Stimulated activated CD8-positive, alpha-beta memory T cell treated with anti-CD3 and anti-CD28 coated beads, Interleukin-7, amount 100 ng/mL, for 1 hour (primary cell): ENCODE measurements at places on chromosomes 11 and 22.

- DNase-seq: no peak
Observed at GRCh38 chr11:120622189-120622875, 110.8 kb downstream of the GRIK4 start.

DNA sequence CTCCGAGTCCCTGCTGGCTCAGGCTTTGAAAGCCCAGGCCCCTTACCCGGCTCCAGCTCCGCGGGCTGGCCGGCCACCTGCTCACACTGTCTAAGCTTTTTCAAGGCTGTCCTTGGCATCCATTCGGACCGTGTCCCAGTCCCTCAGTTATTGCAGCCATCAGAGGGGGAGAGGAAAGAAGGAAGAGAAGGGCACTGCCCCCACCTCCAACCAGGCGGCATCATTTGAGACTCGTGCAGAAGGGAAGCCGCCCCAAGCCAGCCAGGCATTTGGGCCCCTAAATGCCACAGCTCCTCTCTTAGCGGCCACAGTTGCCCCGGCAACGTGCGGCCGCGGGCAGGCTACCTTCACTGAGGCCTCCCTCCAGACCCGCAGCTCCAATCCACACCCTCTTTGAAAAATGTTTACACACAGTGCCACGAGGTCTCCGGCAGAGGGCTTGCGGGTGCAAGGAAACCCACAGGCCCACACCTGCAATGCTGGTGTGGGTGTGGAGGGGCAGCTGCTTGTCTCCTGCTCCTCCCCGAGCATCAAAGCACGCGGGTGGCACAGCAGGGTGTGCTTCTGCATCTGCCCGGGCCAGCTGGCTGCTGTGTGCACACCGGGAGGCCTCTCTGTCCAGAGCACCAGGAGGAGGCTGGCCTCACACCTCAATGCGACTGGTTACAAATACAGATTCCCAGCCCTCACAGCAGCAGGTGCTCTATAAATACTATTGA lies 124.4 kb downstream of the CTTN start:
- no peak for DNase-seq

- DNase-seq: no peak
Observed at GRCh38 chr11:12540913-12541582, 133.2 kb upstream of the TEAD1 start.

DNA sequence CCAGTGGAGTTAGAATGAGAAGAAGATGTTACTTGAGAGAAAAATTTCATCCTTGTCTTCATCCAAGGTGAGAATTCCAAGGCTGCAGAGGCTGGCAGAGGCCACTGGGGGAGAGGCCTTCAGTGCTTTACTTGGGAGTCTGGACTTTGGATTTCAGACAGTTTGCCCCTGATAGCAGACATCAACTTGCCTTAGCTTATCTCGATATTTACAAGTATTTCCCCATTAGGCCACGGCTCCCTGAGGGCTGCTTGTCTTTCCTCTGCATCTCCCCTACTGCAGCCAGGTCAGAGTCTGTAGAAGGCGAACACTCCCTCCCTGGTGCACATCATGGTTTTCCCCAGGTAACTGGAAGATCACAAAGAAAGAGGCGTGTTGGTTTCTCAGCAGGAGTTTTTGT lies 29.9 kb upstream of the BSX start:
- DNase-seq: no peak

GRCh38 chr11:40032331-40032730 lies 1427.1 kb downstream of the LRRC4C start:
- no peak for DNase-seq

DNA sequence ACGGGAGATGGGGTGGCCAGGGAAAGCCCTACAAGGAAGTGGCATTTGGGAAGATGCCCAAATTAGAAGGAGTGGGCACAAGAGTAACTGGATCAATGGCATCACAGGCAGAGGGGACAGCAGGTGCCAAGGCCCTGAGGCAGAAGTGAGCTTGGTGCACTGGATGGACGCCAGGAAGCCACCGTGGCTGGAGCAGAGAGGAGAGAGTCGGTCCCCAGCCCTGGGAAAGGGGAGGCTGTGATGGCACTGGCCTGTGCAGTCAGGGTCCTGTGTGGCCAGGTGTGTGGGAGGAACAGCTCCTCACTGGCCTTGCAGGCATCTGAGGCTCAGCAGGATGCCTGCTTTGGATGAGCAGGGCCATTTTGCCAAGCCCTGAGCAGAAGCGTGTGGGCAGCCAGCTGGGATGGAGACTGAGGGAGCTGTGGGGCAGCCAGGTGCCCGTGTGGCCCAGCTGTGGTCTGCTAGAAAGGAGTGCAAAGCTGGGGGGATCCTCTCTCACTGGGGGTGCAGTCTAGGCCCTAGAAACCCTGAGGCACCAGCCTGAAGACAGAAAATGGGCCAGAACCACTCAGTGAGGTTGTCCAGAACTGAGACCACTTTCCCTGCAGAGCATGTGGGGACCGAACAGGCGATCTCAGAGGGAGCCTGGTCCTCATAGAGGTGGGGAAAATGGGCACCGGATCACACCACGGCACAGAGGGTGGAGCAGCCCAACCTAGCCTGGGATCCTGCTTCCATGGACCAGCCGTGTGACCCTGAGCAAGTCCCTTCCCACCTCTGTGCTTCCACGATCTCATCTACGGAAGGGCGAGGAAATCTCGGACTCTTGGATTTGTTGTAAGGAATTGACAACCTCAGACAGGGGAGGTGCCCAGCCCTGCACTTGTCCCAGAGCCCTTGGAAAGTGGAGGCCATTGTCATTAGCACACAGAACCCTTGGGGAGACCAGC lies 78.6 kb upstream of the RTL6 start:
- no peak for DNase-seq

DNA sequence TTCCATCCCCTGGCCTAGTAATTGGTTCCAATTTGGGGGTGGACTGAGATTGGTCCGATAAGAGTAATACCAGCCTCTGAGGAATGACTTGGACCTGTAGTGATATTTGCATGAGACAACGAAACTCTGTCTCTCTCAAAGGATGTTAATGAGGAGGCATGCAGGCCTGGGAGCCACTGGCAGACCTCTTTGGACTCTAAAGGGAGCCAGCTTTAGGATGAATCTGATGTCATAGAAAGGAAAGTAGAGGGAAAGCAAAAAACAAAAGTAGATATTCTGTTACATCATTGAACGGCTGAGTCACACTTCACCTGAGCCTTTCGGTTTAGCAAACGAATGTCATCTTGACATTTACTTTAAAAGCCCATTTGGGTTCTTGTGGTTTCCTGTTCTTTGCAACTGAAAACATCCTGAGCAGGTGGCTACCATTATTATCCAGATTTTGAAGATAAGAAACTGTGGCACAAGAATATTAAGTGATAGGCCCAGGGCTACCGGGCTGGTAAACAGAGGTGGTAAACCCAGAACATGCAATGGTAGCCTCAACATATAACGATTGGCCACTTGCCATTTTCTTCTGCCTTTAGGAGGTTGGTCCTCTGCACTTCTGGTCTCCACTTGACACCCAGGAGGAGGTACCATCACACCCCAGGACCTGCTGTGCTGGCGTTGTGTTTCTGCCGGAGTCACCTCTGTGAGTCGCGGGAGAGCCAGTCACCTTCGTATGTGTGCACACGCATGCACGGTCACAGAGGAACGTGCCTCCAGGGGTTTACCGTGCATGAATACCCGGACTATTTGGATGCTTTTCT lies 42.7 kb downstream of the RTL6 start:
- DNase-seq: no peak

DNA sequence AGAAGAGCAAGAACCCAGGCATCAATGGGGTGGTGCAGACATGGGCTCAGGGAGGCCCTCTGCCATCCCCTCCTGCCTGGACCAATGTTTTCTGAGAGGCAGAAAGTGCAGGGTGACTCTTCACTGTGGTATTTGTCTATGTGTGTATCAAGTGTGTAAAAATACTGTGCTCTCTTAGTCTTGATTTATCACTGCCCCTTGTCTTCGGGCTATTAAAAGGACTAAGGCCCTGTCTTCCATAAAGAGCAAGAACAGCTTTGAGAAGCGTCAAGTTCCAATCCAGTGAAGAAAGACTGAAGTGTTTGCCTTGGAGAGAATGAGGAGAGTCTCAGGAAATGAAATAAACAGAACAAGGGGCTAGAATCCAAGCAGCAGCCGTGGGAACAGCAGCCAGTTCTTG lies 14.4 kb downstream of the PRSS23 start:
- no peak for DNase-seq

GRCh38 chr22:26038365-26038764 lies 130.9 kb upstream of the SEZ6L start:
- DNase-seq: no peak

DNA sequence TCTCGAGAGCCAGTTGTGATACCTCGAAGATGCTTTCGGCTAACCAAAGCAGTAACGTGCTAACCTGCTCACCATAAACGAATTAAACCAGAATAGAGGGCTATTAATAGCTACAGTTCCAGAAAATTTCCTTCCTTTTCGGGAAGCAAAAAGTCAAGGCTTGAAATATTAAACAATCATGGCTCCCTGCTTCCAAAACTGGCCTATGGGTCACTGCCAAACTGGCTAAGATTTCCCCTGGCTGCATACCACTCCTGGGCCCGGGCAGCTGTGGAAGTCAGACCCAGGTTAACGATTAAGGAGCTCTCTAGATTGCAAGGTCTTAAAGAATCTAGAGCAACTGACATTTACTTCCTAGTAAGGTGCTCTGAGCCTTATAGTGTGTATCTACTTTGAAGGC lies 1.7 kb downstream of the AMOTL1 start:
- no peak for DNase-seq

GRCh38 chr22:23375031-23375827 lies 194.9 kb downstream of the BCR start:
- no peak for DNase-seq

DNA sequence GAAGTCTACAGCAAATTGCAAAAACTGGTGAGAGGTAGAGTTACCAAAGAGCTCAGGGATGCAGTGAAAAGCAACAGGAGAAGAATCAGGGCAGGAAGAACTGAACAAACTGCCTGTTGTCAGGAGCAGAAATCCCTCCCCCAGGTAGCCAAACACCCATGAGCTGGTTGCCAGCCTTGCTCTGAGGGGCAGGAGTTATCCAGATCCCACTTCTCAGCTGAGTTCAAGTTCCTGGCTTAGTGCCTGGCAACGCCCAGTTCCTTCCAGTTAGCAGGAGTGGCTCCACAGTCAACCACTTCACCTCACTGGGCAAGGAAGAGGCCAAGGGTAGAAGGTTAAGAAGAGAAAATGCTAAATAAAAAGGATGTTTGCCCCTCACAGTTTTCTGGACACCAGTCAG lies 1.9 kb upstream of the MPZL2 start:
- DNase-seq: no peak

GRCh38 chr11:7495882-7496551 lies 10.7 kb downstream of the OLFML1 start:
- DNase-seq: no peak

- DNase-seq: no peak
Observed at GRCh38 chr11:60515144-60515855, at the start of gene MS4A13. MS4A13 (plus strand) TSS chr11:60515392; CDS start chr11:60518084, 2,692 bp downstream.

DNA sequence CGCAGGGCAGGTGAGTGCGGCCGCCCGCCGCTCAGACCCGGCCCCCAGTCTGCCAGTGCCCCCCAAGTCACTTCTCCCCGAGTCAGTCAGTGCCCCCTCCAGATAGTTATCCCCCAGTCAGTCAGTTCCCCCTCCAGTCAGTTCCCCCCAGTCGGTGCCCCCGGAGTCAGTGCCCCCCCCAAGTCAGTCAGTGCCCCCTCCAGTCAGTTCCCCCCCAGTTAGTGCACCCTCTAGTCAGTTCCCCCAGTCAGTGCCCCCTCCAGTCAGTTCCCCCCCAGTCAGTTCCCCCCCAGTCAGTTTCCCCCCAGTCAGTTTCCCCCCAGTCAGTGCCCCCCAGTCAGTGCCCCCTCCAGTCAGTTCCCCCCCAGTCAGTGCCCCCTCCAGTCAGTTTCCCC lies 411 bp downstream of the PPP6R2 start:
- no peak for DNase-seq

DNA sequence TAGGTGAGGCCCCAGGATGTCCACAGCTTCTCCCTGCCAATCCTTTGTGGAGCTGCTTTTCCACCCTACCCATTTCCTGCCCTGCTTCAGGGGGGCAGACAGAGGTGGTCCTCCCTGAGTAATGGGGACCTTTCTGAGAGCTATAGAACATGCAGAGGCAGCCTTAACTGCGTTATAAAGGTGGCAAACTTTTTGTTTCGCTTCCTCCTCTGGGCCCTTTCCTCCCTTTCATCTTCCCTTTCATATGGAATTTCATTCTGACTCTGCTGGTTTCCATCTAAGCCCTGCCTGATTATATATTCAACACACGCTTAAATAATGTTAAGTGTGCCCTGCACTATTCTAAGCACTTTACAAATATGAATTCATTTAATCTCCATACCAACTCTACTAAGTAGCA lies 169.3 kb upstream of the E2F8 start:
- DNase-seq: no peak

DNA sequence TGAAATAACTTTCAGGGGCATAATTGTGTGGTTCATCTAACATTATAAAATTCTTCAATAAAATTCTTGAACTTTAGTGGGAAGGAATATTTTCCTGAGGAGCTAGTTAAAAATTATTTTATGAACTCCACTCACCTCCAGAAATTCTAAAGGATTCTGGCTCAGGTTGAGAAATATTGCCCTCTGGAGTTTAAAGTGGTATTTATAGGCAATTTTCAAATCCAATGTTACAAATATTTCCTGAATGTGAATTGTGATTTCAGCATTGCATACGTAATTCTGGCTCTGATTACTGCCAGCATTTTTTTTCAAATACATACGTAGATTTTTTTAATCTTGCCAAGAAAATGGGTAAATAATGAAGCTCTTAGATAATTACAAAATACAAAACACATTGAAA lies 598.2 kb upstream of the ANO3 start:
- DNase-seq: no peak

GRCh38 chr11:65133724-65134123 lies 595 bp downstream of the SYVN1 start:
- DNase-seq: no peak

GRCh38 chr11:62925308-62925707 lies 4.1 kb upstream of the CHRM1 start:
- no peak for DNase-seq

GRCh38 chr11:69064394-69064957 lies 15.7 kb downstream of the TPCN2 start:
- no peak for DNase-seq

DNA sequence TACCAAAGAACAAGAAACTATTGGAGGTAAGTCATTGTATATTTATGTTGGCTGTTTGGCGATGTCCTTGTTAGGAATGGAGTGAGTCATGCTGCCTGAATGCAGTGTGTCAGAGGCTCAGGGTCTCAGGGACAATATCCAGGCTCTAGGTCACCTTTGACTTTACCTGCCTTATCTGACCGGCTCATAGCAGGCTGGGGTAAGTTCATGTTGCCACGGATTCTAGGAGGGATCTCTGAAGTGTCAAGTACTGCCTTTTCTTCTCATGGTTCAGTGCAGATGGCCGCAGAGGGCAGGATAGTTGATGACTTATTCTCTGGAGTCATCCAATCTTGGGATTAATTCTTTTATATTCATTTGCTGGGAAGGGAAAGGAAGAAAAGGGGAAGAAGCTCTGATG lies 53.2 kb downstream of the SPON1 start:
- DNase-seq: no peak

GRCh38 chr22:30004101-30004500 lies 76.2 kb upstream of the HORMAD2 start:
- DNase-seq: no peak
